ENCODE measurements at places on chromosomes 11 and 22. TPM values are rescaled to one million over a fixed set of nuclear protein-coding genes. Genes with fewer than 3 reads are reported as not detected.

The ESAM gene
- not detected for polyA plus RNA-seq

The SLC22A9 gene
- not detected for polyA plus RNA-seq

The TRPC6 gene
- polyA plus RNA-seq: not detected

The GAL gene
- polyA plus RNA-seq: 0.75 TPM

The SIRT3 gene
- 12.1 TPM for polyA plus RNA-seq
